Neural progenitor cell (in vitro differentiated cells): ENCODE measurements at places on chromosomes 3 and 15.
A peak's percentile ranks its signal among the peaks of the same experiment; 100 is the strongest.

GRCh38 chr15:80389370-80389769 lies 14.8 kb upstream of the ARNT2 start:
- DNase-seq, result no peak

DNA sequence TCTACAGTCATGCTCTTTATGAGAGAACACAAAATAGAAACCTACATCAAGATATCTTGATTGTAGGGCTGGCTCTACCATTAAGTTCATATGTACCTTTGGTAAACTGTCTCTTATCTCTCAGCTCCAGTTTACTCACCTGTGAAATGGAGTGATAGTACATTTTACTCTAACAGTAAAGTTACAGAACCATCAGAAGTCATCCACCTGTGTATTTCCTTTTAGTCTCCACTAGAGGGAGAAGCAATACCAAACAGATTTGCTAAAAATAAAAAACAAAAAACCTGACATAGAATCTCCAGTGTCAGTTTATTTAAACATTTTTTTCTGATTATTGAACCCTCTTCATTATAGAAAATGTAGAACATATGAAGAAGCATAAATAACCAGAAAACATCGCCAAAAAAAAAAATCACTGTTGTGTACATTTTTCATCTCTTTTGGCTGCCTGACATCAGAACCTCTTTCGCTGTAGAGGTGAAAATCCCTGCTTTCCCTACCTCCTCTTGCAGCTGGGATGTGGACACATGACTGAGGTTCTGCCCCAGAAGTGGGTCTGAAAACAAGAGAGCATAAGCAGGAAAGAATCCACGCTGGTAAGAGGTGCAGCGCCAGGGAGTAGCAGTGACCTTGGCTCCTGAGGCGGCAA lies 48.7 kb upstream of the WDR72 start:
- peak; percentile 1 for DNase-seq

- DNase-seq, result no peak
These were observed 3.9 kb upstream of the PARP14 start for GRCh38 chr3:122676759-122677158.

DNA sequence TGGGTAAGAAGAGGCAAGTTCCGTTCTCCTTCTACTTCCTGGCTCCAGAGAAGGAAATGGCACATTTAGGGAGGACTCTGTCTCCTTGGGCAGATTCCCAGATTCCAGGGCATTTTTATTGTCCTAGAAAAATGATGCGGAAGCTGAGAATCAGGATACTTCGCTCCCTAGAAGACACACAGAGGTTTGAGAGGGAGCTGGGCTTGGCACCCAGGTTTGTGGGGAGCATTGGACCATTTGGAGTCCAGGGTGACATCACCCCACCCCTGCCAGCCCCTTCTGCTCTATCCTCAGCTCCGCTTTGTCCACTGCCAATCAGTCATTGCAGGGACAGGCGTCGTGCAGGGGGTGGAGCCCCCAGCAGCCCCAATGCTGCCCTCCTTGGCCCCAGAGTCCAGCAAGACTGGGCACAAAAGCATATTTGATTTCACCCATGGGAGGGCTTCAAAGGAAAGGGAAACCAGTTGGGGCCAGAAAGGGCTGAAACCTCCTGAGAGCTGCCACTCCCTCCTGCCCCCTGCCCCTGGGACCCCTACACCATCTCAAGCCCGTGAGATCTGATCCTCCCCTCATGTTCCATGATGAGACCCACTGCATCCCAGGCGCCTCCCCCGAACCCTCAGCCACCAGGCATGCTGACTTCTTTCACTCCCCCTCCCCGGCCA lies 129.8 kb upstream of the MEF2A start:
- DNase-seq, result no peak

DNA sequence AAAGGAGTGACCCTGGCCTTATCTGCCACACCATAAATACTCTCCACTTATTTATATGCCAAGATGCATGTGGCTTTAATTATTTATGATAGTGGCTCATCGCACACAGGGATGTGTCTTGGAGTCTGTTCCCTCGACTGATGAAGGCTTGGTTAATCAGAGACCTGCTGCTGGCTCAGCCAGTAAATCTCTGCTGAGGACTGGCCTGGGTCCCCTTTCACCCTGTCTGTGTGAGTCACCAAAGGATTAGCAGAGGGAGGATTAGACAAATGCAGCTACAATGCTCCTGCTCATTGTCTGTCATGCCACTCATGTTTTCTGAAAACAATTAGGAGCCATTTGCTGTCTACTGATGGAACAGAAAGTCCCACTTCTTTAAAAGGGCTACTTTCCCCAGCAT lies 226.8 kb downstream of the NTRK3 start:
- DNase-seq, result peak; percentile 67

GRCh38 chr3:188900421-188900951 lies 271.3 kb upstream of the TPRG1 start:
- no peak for DNase-seq

DNA sequence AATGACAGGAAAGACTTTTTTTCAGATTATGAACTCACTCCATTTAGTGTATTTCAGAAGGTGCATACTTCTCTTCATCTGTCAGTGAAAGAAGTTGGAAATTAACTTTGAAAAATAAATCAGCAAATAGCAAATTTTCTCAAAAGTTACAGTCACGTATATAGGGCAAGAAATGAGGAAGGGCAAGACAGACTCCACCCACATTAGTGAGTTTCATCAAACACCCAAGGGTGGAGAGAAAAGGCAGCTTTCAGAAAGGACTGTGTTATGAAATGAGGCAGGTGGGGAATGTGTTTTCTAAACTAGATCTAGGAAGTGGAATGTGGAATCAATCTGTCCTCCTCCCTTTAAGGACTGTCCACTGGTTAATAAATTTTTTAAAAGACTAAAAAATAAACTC lies 2.9 kb downstream of the SLC22A13 start:
- no peak for DNase-seq

- no peak for DNase-seq
These were observed 212.3 kb downstream of the RPLP1 start for GRCh38 chr15:69664572-69665571.

- DNase-seq, result peak; percentile 77
These were observed 812 bp upstream of the SEC62 start for GRCh38 chr3:169965562-169966427.

DNA sequence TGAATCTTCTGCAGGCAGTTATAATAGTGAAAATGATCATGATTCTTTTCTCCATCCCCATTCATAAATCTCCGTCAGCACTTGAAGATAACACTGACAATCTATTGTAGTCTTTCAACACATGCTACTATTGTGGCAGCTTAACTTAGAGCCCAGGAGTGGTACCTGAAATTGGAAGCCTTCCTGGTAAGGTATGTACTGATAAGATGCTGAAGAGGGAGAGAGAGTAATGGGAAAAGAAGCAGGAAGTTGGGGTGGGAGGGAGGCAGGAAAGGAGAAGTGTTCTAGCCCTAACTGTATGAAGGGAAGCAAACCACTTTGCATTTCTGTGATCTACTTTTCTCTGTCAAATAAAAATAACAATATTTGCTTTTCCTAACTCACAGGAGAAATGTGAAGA lies 197.4 kb upstream of the RORA start:
- no peak for DNase-seq

DNA sequence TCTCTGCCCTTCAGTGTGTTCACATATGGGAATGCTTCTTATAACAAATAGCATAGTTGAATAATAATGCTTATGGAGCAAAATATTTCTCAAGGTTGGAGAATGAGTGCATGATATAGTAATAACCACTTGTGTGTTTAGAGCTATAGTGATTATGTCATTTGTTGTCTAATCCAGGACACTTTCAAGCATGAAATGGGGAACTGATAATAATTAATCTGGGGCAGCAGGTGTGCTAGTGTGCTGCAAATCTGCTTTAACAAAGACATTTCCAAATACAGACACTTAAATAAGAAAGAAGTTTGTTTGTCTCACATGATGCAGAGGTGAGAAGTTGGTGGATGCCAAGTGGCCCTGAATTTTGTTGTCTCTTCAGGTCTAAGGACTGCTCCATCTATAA lies 579.3 kb upstream of the GRM7 start:
- no peak for DNase-seq

DNA sequence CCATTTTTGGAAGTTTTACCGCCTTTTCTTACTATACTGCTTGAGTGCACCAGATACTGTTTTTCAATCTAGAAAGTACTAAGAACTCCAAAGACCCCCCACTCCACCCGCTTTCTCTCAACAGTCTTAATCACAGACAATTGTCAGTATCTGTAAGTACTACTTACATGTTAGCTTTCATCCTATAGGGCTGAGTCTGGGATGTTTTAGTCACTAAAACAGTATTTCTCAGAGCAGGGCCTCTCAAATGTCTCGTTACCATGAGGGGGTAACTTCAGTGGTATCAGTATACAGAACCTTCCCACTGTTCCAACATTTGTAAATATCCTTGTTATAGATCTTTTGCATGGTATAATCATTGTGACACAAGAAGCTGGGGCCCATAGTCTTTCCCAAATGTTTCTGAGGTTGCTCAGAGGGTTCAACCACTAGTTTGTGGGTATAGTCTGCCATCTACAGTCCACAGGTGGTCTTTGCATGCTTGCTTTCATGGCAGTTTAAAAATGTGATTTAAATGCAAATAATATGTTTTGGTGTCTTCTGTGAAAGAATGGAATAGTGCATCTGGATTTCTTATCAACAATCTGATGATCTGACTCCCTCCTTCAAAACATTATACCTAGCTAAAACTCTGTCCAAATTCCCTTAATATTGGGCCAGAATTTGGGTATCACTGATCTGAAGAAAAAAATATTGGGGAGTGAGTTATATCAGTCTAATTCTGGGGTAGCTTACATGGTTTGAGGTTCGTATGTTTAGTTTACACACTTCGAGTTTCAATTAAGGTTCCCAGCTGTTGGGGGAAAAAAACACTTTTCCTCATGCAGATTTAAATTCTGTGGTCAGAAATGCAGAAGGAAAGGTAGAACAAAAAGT lies 18.0 kb upstream of the DNAJC13 start:
- peak; percentile 78 for DNase-seq

- no peak for DNase-seq
These were observed 8.5 kb downstream of the CCNDBP1 start for GRCh38 chr15:43193710-43194109.

DNA sequence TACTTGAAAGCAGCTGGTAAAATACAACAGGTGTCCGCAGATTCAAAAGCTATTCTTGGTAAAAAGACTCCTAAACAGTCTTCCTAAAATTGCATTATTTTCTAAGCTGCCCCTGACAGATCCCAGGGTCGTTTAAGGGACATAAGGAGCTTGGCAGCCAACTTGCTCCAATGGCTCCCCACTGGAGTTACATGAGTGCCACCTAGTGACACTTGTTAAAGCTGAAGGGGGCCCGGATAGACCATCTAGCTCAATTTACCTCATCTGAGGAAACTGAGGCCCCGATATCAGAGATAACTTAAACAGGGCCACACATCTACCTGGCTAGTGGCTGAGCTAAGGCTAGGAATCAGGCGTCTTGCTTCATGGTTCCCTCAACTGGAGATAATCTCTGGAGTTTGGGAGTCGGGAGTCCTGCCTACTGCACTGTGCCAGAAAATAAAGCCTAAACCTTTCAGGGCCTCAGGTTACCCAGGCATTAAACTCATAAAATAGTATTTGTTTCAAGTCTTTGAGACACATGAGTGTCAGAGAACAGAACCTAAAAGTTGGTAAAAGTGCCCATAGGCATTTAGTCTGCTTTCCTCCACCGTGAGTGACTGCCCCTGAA lies 6.5 kb upstream of the TBC1D23 start:
- DNase-seq, result peak; percentile 86

DNA sequence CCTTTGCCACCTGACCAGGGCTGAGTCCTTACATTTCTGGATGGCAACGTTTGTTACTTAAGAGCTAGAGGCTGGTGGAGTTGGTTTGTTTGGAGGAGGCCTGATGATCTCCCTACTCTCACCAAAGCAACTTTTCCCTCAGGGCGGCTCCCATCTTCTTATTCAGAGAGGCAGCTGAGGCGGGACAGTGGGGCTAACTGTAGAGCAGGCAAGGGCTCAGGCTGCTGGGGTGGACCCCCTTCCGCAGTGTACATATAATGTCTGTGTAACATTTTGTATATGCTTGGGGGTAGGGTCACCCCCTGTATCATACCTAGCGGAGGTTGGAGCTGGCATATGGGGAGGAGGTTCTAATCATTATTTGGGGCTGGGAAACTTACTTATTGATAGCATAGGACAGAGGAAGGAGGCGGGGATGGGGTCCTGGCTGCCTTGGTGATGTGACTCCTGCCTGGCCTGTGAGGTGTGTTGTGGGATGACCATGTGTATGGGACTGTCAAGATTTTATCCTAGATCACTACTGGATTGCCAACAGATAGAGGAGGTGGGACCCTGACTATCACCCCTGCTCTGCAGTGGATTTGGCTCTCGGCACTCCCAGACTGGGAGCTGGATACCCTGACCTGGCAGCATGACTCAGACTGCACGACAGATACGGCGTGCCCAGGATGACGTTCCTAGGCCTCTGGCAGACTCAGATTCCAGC lies 52.5 kb upstream of the UBE2Q2 start:
- no peak for DNase-seq

DNA sequence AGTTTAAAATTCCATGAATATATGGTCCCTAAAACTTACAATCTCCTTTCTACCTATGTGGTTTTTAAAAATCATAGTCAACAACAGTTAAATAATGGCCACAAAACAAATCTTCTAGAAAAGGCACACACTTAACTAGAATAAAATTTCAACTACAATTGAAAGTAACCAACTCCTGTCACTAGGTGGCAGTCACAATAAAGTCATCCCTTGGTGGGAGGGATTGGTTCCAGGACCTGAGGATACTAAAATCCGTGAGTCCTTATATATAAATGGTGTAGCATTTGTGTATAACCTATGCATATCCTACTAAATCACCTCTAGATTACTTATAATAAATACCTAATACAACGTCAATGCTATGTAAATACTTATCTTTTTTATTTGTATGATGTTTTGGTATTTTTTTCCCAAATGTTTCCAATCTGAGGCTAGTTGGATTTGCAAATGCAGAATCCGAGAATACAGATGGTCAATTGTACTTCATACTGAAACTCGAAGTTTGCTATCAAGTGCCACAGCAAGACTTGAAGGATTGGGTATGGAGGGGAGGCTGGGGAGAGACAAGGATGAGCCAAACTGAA lies 172.6 kb downstream of the FMN1 start:
- DNase-seq, result peak; percentile 70

DNA sequence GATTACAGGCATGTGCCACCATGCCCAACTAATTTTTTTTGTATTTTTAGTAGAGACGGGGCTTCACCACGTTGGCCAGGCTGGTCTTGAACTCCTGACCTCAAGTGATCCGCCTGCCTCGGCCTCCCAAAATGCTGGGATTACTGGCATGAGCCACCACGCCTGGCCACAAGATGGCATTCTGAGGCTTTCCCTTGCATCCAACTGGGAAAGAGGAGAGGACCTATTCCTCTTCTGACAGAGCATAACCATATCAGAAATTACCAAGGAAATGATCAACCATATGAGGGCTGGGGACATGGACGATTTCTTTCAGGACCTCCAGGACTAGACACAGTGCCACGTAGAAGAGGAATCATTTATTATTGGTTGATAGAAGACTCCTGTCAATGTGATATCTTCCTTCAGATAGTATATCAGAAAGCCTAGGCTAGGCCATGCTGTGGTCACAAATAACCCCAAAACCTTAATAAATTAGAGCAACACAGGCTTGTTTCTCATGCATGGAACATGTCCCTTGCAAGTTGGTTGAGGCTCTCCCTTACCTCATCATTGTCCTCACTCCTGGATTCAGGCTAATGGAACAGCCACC lies 372.3 kb upstream of the IL12A start:
- DNase-seq, result peak; percentile 40
